Suprapubic skin (tissue), 4 donors: ENCODE measurements at places on chromosomes 1 and 21. TPM values are rescaled to one million over a fixed set of nuclear protein-coding genes. Genes with fewer than 3 reads are reported as not detected.

PSRC1 gene
- 4.1 TPM for total RNA-seq

FCAMR gene
- total RNA-seq = not detected

SYT2 gene
- not detected for total RNA-seq

TDRKH gene
- 1.2 TPM for total RNA-seq

PMVK gene
- 36.5 TPM for total RNA-seq

BCL2L15 gene
- 0.60 TPM for total RNA-seq

NGF gene
- not detected for total RNA-seq

OR2T11 gene
- 1.2 TPM for total RNA-seq

DIRAS3 gene
- total RNA-seq = 2.2 TPM

FMO3 gene
- total RNA-seq = 3.8 TPM

LCE3D gene
- total RNA-seq = 5.3 TPM

CLDN17 gene
- not detected for total RNA-seq

OR4F29 gene
- total RNA-seq = not detected

DNA sequence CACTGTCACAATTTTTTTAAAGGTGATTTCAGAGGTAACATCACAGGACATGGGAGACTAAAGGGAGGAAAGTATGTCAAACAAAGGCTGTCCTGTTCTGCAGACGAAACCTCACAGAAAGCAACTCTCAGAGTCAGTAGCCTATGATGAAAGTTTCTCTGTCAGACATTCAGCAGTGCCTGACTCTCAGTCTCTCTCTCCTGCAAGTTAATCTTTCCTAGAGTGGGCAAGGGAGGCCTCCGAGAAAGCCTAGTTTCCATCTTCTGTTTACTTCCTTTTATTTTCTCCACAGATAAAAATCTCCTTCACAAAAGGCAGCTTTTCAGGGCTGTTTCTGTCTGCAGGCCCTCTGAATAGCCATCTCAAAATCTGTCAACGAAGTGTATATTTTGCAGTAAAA, 24.9 kb upstream of the FMO2 start:
- no peak for DNase-seq

- no peak for DNase-seq
Measured at GRCh38 chr1:200153277-200154055, 126.0 kb downstream of the NR5A2 start.

GRCh38 chr1:183699616-183700160, 46.6 kb upstream of the APOBEC4 start:
- DNase-seq = no peak

DNA sequence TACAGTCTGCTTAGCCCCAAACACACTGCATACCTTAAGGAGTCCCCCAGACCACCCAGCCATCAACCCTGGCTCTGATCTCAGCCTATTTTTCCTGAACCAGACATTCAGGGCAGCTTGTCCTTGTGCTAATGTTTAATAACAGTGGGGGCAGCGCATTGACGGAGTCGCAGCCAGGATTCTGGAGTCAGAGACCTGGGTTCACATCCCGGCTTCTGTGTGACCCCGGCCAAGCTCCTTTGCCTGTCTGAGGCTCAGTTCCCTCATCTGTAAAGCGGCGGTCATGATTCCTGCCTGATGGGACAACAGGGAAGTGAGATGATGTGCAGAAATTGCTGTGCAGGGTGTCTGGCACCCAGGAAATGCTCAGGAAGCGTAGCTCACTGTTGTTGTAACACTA, 63.1 kb downstream of the MATN1 start:
- peak; percentile 36 for DNase-seq

DNA sequence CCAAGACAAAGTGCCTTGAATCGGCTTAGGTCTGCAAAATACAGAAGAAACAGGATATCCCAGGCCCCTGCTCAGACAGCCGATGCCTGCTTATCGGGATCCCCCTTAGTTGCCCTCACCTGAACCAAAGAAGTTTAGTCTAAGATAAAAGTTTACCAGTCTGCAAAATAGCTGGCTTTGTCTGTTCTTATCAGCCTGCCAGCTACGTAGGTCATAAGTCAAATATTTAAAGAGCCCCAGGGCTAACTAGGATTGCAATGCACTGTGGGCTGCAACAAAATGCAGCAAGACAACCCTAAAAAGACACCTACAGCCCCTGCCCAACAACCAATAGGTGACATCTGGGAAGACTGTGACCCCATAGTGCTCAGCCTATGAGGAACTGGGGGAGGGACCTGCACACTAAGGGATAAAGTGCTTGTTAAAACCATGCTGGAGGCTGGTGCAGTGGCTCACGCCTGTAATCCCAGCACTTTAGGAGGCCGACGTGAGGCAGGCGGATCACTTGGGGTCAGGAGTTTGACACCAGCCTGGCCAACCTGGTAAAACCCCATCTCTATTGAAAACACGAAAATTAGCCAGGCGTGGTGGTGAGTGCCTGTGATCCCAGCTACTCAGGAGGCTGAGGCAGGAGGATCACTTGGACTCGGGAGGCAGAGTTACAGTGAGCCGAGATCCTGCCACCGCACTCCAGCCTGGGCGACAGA, 27.4 kb downstream of the LRRC3 start:
- no peak for DNase-seq

DNA sequence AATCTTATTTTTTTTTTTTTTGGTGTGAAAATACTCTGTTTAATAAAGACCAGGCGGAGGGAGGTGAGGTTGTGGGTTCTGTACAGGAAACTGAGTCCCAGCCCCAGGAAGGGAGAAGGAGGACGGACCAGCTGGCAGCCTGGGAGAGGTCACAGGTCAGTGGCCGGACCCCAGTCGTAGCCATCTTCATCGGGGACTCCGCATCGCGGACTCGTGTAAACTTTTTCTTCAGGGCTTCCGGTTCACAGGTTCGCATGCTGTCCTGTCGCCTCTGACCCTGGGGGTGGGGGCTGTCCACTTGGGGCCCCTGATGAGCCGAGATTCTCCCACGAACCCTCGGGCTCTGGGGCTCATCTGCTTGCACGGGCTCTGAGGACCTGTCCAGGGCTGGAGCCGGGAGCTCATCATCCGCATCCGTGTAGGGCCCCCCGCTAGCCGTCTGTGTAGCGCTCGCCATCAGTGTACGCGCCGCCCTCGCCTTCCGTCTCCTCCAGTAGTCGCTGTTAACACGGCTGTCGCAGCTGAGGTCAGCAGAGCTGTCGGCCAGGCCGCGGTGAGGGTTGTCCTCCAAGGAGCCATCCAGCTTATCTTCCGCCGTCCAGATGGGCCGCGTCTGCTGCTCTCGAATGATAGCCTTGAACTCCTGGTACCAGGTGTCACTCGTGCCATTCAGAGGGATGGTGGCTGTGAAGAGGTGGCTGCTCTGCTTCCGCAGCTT, 975.7 kb upstream of the PRMT6 start:
- DNase-seq = peak; percentile 40

GRCh38 chr1:117599286-117600221, 6.3 kb upstream of the TENT5C start:
- peak; percentile 55 for DNase-seq

DNA sequence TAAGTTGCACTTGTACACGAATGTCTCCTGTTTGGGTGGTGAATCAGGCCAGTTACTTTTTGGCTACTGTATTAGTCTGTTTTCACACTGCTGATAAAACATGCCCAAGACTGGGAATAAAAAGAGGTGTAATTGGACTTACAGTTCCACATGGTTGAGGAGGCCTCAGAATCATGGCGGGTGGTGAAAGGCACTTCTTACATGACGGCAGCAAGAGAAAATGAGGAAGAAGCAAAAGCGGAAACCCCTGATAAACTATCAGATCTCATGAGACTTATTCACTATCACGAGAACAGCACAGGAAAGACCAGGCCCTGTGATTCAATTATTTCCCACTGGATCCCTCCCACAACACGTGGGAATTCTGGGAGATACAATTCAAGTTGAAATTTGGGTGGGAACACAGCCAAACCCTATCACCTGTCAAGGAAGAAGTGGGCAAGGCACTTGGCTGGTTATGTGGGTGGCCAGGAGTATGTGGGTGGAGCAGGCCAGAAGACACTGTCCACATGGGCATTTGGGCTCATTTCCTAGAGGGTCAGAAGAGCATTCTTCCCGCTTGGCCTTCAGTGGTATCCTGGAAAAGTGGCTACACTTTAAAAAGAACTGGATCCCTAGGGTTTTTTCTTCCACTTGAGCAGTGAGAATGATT, 228.8 kb downstream of the HHAT start:
- DNase-seq = no peak

GRCh38 chr21:27363719-27364477, 397.0 kb upstream of the ADAMTS5 start:
- DNase-seq = no peak

- no peak for DNase-seq
Measured at GRCh38 chr1:43912607-43913006, 21.0 kb upstream of the ARTN start.

- DNase-seq = no peak
Measured at GRCh38 chr1:52725903-52726264, 369 bp upstream of the ZYG11B start.
